Astrocyte of the cerebellum (primary cell): ENCODE measurements at places on chromosomes 4 and X.
A peak's percentile ranks its signal among the peaks of the same experiment; 100 is the strongest.

GRCh38 chr4:159070742-159071141 is 32.1 kb upstream of the RAPGEF2 start:
- peak; percentile 77 for DNase-seq

DNA sequence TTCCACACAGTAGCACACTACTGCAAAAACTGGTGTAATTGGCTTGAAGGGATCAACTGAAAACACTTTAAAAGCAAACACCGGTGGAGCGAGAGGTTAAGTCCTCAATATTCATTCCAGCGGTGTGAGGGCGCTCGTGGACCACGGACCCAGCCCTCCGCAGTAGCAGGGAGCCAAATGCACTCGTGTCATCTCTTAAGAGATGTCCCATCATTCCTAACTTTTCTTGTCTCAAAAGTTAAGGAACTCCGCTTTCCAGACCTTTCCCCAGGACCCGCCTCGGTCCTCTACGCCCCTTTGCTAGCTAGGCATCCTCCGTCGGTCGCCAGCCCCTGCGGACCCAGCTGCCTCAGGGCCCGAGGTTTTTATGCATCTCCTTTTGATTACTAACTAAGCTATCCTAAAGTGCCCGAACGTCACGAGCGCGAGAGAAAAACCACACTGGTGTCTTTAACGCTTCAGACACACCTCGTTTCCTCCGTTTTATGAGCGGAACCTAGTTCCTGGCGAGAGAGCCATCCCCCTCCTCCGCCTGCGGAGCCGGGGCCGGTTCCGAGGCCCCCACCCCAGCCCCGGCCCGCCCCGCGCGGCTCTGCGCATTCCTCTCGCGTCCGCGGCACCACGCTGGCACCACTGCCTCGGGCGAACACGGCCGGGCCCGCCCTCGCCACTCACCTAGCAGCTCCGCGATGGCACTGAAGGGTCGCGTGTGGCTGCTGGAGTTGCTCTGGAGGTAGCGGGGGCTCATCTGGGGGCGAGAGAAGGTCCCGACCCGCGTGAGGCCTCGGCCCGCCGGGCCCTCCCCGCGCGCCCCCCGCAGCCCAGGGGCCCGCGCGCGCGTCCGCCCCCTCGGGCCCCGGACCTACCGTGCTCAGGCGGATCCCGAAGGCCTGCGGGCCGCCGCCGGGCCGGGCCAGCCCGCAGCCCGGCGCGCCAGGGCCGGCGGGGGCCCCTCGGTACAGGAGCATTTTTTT is 723 bp downstream of the MORC4 start:
- DNase-seq = peak; percentile 11

DNA sequence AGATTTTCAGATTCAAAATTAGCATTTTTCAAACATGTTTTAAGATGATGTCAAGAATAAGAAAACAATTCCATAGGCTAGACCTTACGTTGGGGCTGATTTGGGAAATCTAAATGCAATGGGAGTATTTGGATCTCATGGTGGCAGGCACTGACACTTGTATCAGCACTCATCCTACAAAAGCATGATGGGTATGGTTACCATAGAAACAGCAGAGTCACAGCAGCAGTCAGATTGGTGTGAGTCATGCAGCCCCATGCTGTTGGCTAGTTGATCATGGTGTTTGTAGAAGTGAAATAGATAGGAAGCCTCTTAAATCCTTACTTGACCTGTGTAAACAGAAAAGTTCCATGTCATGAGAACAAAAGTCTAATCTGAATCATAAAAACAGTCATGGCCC is 1637.3 kb upstream of the PABPC4L start:
- peak; percentile 66 for DNase-seq

- DNase-seq = no peak
Measured at GRCh38 chr4:158534727-158535126, 13.0 kb downstream of the RXFP1 start.

DNA sequence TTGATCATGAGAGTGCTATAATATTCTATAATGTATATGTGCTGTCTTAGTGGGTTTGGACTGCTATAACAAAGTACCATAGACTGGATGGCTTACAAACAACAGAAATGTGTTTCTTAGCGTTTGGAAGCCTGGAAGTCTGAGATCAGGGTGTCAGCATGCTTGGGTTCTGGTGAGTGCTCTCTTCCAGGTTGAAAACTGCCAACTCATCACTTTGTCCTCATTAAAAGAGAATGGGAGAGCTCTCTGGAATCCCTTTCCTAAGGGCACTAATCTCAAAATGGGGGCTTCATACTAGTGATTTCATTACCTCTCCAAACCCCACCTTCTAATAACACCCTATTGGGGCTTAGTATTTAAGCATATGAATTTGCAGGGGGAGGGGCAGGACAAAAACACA is 33.5 kb upstream of the KCNIP4 start:
- no peak for DNase-seq
